AG04450 (cell line): ENCODE measurements at places on chromosomes 6 and 20.

DNA sequence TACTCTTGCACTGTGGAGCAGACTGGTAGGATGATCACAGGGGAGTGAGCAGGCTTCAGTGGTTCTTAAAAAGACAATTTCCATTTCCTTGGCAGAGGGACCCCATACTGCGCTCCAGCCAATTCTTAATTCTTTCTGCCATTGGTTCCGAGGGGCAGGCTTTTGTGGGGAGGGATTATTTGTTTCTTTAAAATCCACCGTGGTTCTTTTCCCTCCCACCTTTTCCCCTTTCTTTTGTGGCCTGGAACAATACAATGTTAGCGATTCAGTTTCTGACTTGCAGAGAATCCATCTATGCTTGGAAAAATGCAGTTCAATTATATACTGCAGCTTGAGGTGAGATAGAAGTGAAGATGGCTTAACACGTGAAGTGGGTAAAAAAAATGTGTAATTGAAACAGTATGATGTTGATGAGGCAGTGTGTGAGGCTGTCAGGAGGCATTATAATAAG, 379.0 kb upstream of the FLRT3 start:
- no peak for DNase-seq

GRCh38 chr6:69835414-69836179, 30.8 kb upstream of the COL19A1 start:
- DNase-seq: peak; percentile 46

DNA sequence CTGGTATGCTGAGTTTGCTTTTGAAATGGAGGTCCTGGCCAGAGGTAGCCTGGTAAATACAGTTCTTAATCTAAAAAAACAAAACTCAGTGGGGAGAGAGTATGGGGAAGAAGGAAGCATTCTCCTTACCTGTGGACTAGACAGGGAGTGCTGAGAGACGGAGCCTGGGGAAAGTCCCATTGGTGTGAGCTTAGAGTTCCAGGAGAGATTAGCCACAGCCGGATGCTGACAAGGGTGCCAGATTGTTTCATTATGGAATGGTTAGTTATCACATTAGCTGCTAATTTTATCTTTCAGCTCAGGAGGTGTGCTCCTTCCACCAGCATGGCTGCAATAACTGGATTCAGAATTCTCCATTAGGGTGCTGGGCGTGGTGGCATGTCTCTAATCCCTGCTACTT, 75.9 kb downstream of the RREB1 start:
- DNase-seq: no peak

DNA sequence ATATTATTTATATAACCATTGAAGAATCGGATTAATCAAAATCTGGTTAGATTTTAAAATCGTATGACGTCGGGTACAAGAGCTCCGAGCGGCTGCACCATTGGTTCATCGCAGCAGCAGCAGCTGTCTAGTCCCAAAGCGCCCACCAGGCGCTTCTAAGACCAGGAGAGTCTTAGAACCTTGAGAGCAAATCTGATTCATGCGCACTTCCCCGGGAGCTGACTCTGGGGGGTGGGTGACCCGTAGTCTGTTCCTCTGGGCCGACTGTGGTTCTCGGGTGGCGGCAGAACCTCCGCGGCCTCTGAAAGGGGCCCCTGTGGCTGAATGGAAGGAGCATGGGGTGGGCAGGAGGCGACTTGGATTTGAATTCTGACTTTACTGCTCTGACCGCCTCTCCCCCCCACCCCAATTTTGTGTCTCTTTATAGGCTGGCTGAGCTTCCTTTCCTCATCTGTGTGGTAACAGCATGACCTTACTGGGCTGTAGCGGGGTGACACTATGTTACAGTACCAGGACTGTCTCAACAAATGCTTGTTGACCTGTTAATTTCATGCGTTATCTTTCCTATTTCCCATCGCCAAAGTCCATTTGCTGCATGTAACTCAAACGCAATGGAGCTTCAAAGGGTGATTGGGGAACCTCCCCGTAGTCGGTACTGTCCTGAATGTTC, 119.7 kb downstream of the RTN4IP1 start:
- no peak for DNase-seq

GRCh38 chr6:83307849-83308248, 114.7 kb downstream of the RWDD2A start:
- no peak for DNase-seq

DNA sequence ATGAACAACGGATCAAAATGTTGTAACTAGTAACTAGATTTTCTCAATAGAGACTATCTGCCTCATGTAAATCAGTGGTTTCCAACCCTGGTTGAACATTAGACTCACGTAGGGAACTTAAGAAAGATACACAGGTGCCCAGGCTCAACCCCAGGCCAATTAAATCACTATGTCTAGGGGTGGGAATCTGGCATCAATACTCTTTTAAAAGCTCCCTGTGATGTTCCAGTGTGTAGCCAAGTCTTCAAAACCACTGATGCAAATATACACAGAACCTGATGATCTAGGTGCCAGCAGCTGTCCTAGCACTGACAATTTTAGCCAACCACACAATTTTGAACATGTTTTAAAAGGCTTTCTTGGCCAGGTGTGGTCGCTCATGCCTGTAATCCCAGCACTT, 128.7 kb downstream of the TBC1D32 start:
- no peak for DNase-seq

DNA sequence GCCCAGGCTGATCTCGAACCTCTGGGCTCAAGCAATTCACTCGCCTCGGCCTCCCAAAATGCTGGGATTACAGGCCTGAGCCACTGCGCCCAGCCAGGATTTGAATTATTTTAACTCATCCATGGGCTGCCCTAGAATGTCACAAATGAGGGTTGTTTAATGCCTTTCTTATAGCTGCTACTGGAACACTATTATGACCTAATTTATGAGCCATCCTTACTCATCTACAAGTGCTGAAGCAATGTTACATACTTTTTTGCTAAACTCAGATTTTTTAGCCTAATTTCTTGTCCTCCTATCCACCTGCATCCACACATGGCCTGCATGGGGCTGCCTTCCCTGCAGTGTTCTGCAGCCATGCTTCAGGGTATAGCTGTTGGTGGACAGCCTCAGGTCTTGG, 59.9 kb downstream of the RTN4IP1 start:
- DNase-seq: no peak

- peak; percentile 11 for DNase-seq
These were observed 43.7 kb upstream of the RAB23 start for GRCh38 chr6:57265755-57266221.

- DNase-seq: peak; percentile 89
These were observed 107.9 kb downstream of the MAP3K7 start for GRCh38 chr6:90478789-90479602.

- DNase-seq: no peak
These were observed 148.3 kb downstream of the HACE1 start for GRCh38 chr6:104711371-104711770.

DNA sequence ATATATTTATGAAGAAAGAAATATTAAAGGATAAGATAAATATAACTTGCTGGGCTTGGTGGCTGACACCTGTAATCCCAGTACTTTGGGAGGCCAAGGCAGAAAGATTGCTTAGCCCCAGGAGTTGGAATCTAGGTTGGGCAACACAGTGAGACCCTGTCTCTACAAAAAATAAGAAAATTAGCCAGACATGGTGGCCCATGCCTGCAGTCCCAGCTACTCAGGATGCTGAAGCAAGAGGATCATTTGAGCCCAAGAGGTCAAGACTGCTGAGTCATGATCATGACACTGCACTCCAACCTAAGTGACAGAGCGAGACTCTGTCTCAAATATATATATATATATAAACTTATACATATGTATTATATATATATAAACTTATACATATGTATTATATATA, 164.0 kb downstream of the MRPL14 start:
- no peak for DNase-seq

- no peak for DNase-seq
These were observed at the start of gene ADTRP for GRCh38 chr6:11778648-11779328. ADTRP (minus strand) TSS chr6:11778803; CDS start chr6:11778759, 44 bp downstream.

DNA sequence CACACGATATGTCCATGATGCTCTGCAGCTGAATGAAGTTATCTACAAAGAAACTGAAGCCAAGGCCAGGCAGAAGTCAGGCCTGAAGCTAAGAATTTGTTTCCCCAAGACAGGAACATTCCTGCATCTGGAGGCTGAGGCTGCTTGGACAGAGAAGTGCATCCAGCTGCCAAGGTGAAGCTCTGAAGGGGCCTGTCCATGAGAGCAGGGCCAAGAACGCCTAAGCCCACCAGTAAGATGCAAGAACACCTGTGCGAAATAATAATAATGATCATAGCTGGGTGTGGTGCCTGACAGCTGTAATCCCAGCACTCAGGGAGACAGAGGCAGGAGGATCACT, 37.7 kb upstream of the B4GALT5 start:
- no peak for DNase-seq

DNA sequence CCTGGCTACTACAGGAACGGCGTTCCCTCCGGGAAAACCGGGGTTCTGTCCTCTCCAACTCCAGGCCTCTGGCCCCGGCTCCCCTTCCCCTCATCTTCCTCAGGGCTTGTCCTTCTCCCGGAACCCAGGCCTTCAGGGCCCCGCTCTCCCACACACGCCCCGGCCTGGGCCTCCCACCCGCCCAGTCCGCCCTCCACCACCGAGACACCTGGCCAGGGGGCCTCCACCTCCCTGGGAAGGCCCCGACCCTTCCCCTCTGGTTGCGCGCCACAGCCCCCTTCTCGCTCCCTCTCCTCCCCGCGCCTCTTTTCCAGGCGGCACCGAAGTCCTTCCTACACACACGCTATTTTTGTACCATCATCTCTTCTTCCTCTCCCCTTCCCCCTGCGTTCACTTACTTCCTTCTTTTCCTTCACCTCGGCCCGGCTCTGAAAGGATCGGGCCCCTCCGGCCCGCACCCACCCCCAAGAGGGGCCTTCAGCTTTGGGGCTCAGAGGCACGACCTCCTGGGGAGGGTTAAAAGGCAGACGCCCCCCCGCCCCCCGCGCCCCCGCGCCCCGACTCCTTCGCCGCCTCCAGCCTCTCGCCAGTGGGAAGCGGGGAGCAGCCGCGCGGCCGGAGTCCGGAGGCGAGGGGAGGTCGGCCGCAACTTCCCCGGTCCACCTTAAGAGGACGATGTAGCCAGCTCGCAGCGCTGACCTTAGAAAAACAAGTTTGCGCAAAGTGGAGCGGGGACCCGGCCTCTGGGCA, 1.3 kb upstream of the SIRPA start:
- DNase-seq: no peak

- DNase-seq: no peak
These were observed 7.1 kb upstream of the DST start for GRCh38 chr6:56649782-56650181.

- DNase-seq: no peak
These were observed 306.5 kb upstream of the HS3ST5 start for GRCh38 chr6:114649298-114649697.

- peak; percentile 38 for DNase-seq
These were observed 40.5 kb downstream of the THBS2 start for GRCh38 chr6:169212897-169213813.

GRCh38 chr20:14583413-14583812, 246.0 kb upstream of the FLRT3 start:
- DNase-seq: no peak

GRCh38 chr6:88561034-88561953, 395.1 kb upstream of the CNR1 start:
- DNase-seq: no peak
